ENCODE measurements at places on chromosomes 7 and 10. TPM values are rescaled to one million over a fixed set of nuclear protein-coding genes. Genes with fewer than 3 reads are reported as not detected.

Gene LRGUK
- total RNA-seq, result 0.04 TPM

Gene TAS2R3
- total RNA-seq, result 0.24 TPM

Gene DLD
- total RNA-seq, result 151 TPM

Gene TET1
- 12.8 TPM for total RNA-seq

Gene EEF1AKMT2
- total RNA-seq, result 29.0 TPM

Gene DENND2A
- 9.2 TPM for total RNA-seq

Gene WAPL
- 35.4 TPM for total RNA-seq
